Endodermal cell (in vitro differentiated cells): ENCODE measurements at places on chromosomes 4 and X. TPM values are rescaled to one million over a fixed set of nuclear protein-coding genes. Genes with fewer than 3 reads are reported as not detected.
A peak's percentile ranks its signal among the peaks of the same experiment; 100 is the strongest.

GRCh38 chr4:87734936-87735335 lies 64.4 kb upstream of the IBSP start:
- H3K27ac ChIP-seq: no peak overlapping the region
- H3K36me3 ChIP-seq: no peaks in the 10 kb centered on the region
- no peak for DNase-seq
- no peak overlapping the region for H3K4me3 ChIP-seq
- H3K27me3 ChIP-seq: no peaks in the 10 kb centered on the region

GRCh38 chrX:150779385-150779784 lies 86.2 kb downstream of the MTMR1 start:
- H3K36me3 ChIP-seq: no peaks in the 10 kb centered on the region
- no peak overlapping the region for H3K4me3 ChIP-seq
- no peak for DNase-seq
- no peaks in the 10 kb centered on the region for H3K27me3 ChIP-seq
- no peaks in the 10 kb centered on the region for H3K4me1 ChIP-seq

Gene SYP
- total RNA-seq: 0.51 to 1.4 TPM (median 0.69 TPM) in 3 replicates

- no peaks in the 10 kb centered on the region for H3K4me1 ChIP-seq
- no peaks in the 10 kb centered on the region for H3K36me3 ChIP-seq
- DNase-seq: no peak
- H3K4me3 ChIP-seq: no peak overlapping the region
- no peaks in the 10 kb centered on the region for H3K27me3 ChIP-seq
- H3K27ac ChIP-seq: no peak overlapping the region
These were observed 1020.4 kb downstream of the FSTL5 start for GRCh38 chr4:161143375-161143774.

DNA sequence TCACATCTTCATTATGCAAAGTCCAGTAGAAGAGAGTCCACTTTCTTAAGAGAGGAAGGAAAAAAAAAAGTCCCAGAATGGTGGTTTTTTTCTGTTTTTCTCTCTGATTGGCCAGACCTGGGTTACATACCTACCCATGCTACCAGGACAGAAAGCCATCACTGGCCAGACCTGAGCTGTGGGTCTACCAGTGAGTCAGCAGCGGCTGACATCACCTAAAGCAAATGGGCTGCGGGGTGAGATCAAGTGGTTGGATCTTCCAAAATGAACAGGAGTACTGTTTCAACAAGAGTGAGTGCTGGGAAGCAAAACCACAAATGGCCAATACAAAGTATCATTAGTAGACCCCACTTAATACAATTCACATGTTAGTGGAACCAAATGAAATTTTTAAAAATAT lies 1.6 kb upstream of the NDST3 start:
- H3K36me3 ChIP-seq: no peaks in the 10 kb centered on the region
- no peak overlapping the region for H3K27ac ChIP-seq
- H3K4me1 ChIP-seq: no peaks in the 10 kb centered on the region
- peak overlapping the region; percentile 69 for H3K4me3 ChIP-seq

GRCh38 chr4:170979736-170980135 lies 833.5 kb upstream of the GALNTL6 start:
- H3K27me3 ChIP-seq: no peaks in the 10 kb centered on the region
- DNase-seq: peak; percentile 61
- H3K4me1 ChIP-seq: no peaks in the 10 kb centered on the region

DNA sequence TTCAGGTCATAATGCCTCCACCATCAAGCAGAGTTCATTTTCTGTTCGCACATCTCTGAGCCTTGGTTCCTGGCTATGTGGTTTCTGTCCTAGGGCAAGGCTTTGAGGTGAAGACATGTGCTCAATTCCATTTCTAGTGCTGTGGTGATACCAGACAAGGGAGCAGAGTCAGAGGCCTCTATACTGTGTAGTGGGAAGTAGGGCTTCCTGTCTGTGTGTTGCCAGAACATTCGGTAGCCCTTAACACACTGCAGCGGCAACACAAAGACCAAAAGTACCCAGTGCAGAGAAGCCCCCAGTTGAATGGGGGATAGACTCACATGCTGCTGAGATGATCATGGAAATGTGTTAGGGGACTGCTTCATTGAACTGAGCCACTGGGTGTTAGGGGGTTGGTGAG lies 56.4 kb downstream of the STARD8 start:
- H3K27ac ChIP-seq: no peak overlapping the region
- no peak overlapping the region for H3K4me3 ChIP-seq
- H3K27me3 ChIP-seq: no peaks in the 10 kb centered on the region

GRCh38 chrX:24928114-24928513 lies 87.7 kb downstream of the ARX start:
- H3K4me3 ChIP-seq: no peak overlapping the region
- H3K36me3 ChIP-seq: peaks cover 4% of the 10 kb centered on the region
- H3K27me3 ChIP-seq: no peaks in the 10 kb centered on the region
